ENCODE measurements at places on chromosomes 7 and 10.
A peak's percentile ranks its signal among the peaks of the same experiment; 100 is the strongest.

- DNase-seq = peak; percentile 73
Observed at GRCh38 chr10:88389456-88389855, 193.7 kb downstream of the RNLS start.

DNA sequence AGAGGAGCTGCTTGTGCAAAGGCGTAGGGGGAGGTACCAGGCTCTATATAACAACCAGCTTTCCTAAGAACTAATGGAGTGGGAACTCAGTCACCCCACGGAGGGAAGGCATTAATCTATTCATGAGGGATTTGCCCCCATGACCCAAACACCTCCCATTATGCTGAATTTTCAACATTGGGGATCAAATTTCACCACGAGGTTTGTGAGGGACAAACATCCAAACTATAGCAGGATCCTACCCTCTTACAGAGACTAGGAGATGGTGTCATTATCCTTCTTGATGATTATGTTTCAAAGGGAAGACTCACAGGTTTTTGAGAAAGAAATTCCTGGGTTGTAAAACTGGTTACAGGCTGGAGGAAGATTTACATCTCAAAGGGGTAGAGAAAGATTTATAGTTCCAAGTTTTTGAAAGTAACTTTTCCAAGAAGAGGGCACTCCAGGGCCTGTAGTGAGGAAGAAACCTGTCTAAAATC lies 295.0 kb upstream of the DKK1 start:
- DNase-seq = no peak

GRCh38 chr10:369221-369683 lies 234.0 kb downstream of the ZMYND11 start:
- DNase-seq = no peak

DNA sequence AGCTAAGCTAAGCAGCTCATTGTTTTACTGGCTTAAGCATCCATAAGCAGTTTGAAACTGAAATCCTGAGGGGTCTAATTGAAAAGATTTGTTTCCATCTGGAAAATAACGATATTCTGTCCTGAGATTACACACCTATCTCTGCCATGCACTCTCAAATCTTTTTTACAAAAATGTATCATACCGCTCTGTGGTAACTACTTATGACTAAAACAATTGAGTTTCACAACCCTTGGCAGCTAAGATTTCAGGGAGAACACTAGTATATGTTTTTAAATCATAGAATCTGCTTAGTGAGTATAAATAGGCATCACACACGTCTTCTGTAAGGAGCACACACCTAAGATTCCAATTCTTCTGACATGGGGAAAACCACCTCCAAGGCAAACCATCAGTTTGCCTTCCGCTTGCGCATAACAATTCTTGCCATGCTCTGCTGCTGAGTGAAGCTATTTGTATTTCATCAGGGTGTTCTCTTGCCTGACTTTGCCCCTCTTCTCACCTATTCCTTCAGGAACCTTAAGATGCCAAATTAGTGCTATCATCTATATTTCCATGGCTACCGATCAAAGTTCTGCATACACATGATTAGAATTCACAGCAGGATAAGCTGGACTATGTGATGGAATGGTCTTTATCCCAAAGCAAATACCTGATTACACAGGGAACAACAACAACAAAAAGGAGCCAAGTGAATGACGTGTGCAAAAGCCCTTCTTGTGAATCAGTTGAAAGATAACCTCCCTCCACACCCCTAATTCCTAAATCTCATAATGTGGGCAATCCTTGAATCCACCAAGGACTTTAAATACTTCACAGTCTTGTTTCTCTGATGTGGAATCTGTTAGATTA lies 40.9 kb downstream of the PRPF18 start:
- no peak for DNase-seq

GRCh38 chr7:1619152-1620079 lies 49.6 kb upstream of the PSMG3 start:
- DNase-seq = no peak

- no peak for DNase-seq
Observed at GRCh38 chr7:130673066-130673465, 4.5 kb upstream of the COPG2 start.

DNA sequence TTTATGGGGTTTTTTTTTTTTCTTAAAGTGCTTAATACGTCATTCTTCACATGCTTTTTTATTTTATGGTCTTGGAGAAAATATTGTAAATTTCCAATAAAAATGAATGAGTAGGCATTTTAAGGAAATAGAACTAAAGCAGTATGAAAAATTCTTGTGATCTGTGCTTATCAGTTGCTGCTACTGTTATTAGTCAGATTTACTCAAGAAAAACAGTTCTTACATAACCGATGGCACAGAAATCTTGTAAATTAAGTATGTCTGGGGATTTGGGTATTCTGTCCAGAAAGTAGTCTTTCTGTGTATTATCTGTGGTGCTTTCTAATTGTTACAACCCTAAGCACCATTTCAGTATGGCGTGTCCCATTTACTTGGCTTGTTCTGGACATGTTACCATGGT lies 64.7 kb downstream of the LRGUK start:
- DNase-seq = no peak

- no peak for DNase-seq
Observed at GRCh38 chr7:21370283-21370982, 57.5 kb upstream of the SP4 start.

- DNase-seq = peak; percentile 6
Observed at GRCh38 chr7:138125598-138126111, 49.4 kb downstream of the AKR1D1 start.

DNA sequence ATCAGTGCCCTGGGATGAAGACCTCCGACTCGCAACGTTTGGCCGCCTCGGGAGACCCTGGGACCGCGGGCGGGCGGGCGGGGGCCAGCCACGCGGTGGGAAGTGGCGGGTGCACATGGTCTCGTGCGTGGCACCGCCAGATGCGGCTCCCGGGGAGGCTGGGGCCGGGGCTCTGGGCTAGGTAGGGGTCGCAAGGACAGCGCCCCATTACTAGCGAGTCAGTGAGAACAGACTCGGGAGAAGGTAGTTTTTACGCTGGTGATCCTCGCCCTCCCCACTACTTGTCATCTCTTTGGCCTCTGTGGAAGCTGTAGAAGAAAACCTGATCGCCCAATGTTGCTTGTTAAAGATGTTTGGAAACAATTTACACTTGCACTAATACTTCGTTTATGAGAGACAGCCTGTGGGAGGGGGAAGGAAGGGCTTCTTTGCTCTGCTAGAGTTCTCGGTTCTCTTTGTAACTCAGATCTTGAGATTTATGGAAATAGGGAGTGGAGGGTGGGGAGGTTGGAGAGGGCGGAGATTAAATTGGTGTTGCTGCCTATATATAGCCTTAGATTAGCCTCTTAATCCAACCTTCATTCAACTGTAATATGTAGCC lies 591 bp downstream of the BZW2 start:
- no peak for DNase-seq

GRCh38 chr10:112700215-112700671 lies 249.8 kb upstream of the TCF7L2 start:
- DNase-seq = no peak

- no peak for DNase-seq
Observed at GRCh38 chr7:99837649-99838361, 10.0 kb downstream of the CYP3A43 start.

DNA sequence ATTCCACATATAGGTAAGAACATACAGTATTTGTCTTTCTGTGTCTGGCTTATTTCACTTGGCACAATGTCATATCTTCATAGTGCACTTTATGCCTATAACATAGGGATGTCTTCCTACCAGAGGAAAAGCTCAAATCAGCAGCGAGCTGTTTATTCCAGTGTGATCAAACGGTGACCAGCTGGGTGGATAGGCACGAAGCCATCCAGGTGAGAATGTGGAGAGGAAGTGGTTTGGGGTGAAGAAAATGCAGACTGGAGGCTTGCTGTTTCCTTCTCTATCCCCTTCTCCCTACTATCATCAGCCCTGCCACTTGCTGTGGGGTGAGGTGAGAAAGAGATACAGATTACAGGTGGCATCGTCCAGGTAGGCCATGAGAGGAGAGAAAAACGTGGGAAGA lies 52.4 kb downstream of the CHCHD3 start:
- DNase-seq = no peak

DNA sequence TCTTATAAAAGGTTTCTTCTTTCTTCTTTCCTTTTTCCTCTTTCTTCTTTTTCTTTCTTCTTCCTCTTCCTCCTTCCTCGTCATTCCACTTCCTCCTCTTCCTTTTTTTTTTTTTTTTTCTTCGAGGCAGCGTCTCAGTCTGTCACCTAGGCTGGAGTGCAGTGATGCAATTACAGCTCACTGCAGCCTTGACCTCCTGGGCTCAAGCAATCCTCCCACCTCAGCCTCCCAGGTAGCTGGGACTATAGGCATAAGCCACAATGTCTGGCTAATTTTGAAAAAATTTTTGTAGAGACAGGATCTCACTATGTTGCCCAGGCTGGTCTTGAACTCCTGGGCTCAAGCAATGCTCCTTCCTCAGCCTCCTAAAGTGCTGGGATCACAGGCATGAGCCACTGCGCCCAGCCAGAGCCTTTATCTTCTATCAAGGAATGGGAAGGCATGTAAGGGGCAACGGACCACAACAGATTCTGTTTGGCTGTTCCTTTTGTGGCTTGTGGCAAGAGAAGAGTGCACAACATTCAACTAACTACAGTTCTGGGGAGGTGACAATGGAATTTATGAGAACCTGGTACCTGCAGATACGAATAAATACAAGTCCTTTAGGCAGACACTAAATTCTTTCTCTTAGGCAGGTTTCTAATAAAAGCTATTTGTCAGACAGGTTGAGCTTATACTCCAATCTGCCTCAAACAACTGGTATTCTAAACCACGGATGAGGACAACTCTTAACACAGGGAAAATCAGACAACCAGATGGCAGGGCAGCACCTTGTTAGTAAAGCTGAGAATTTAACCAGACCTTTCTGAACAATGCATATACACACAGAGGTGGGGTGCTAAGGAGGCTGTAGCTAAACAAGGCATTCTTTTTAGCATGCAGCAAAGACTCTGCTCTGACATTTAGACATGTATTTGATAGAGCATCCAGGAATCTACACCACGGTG lies 100.3 kb downstream of the DOCK4 start:
- no peak for DNase-seq

DNA sequence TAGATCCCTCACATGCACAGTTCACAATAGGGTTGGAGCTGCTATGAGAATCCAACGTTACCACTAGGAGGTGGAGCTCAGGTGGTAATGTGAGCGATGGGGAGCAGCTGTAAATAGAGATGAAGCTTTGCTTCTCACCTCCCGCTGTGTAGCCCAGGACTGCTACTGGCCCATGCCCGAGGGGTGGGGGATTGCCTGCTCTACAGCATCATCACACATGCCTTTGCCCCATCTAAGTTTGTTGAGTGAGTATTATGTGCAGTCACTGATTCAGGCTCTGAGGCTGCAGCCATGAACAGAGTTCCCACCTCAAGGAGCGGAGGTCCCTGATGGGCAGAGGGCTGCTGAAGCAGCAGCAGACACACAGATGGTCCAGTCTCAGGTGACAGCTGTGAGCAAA lies 94.1 kb downstream of the CHST15 start:
- no peak for DNase-seq

- DNase-seq = no peak
Observed at GRCh38 chr10:120832106-120832505, 19.1 kb upstream of the WDR11 start.

- DNase-seq = no peak
Observed at GRCh38 chr7:104652434-104652833, 324.0 kb downstream of the LHFPL3 start.

- peak; percentile 32 for DNase-seq
Observed at GRCh38 chr10:77383861-77384553, 253.6 kb downstream of the KCNMA1 start.

- no peak for DNase-seq
Observed at GRCh38 chr10:124867304-124867703, 65.7 kb downstream of the ABRAXAS2 start.

GRCh38 chr10:119775529-119775928 lies 49.7 kb downstream of the INPP5F start:
- peak; percentile 40 for DNase-seq

- DNase-seq = no peak
Observed at GRCh38 chr7:29239638-29240037, 45.1 kb downstream of the CHN2 start.

DNA sequence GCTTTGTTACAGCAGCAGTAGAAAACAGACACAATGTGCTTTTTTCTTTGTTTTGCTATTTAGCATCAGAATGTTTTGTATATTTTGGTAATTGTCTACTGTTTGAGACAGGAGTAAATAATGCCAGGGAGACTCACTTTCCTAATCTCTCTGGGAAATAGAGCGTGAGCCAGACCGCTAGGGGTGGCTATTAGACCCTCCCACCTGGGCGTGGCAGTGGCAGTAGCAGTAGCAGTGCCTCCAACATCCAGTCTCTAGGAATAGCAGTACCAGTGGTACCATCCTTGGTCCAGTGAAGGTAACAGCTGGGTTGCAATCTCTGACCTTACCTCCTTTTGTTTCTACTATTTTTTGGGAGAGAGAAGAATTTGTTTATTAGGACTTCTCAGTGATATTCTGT lies 165.7 kb upstream of the MAGI2 start:
- no peak for DNase-seq

DNA sequence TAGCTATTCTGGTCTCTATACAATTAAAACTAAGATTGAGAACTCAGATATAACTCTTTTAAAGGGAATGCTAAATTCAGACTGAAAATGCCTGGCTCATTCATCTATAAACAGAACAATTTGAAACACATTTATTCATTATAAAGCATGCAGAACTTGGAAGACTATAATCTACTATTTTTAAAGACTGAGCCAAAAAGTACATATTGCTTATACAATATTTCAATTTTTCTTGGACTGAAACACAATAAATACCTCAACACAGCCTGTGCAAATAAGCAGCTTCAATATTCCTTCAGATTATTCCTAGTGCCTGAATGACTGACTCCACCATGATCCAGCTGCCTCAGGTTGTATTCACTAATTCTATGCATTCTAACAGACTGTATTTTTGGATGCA lies 15.5 kb upstream of the PHYH start:
- DNase-seq = no peak

DNA sequence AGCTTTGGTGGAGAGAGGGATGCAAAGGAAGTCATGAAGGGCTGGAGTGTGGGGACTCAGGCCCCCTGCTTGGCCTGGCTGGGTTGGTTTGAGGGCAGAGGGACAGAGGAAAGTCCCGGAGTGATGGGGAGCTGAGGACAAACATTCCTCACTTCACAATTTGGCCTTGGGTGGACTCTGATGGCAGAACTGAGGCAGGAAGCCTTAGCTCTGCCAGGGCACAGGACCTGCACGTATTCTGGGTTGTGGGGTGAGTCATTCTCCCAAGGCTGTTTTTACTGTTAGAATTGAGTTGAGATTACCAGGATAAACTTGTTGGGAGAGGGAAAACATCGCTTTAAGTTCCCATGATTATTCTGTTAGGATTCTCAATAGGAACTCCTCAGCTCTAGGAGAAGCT lies 2.6 kb downstream of the GOLGA7B start:
- DNase-seq = no peak

- DNase-seq = peak; percentile 11
Observed at GRCh38 chr10:52563360-52563759, 209.2 kb downstream of the MBL2 start.
